Naive thymus-derived CD4-positive, alpha-beta T cell (primary cell): ENCODE measurements at places on chromosomes 7 and 10. TPM values are rescaled to one million over a fixed set of nuclear protein-coding genes. Genes with fewer than 3 reads are reported as not detected.

DNA sequence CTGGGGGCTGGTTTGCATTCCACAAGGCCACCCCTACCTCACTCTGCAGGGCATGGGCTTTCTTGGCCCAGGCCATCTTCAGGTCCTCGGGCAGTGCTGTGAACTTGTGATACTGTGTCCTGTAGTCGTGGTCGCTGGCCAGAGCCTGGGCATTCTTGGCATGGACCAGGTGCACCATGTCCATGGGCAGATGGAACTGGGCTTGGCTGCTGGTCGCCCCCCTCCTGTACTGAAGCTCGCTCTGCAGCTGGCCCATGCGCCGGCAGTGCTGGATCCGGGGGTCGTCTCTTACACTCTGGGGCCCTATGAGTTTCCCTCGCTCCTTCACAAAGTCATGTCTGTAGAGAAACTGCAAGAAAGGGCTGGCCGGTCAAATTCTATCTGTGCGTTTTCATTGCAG lies 51.7 kb downstream of the HABP2 start:
- DNase-seq, result no peak

DNA sequence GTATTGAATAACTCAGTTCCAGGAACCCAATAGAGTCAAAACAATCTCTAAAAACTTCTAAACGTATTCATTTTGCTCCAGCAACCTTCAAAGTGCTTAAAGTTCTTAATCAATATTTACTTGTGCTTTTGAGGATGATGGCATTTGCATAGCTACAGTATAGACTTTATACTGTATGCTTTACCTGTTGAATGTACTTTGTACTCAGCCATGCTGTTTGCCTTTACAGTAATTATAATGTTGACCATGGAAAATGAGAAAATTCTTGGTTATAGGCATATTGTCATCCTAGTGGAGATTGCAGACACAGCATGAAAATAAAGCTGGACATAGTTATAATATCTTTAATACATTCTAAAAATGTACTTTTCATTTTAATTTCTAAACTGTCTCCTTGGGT lies 762.7 kb upstream of the PHF14 start:
- no peak for DNase-seq

DNA sequence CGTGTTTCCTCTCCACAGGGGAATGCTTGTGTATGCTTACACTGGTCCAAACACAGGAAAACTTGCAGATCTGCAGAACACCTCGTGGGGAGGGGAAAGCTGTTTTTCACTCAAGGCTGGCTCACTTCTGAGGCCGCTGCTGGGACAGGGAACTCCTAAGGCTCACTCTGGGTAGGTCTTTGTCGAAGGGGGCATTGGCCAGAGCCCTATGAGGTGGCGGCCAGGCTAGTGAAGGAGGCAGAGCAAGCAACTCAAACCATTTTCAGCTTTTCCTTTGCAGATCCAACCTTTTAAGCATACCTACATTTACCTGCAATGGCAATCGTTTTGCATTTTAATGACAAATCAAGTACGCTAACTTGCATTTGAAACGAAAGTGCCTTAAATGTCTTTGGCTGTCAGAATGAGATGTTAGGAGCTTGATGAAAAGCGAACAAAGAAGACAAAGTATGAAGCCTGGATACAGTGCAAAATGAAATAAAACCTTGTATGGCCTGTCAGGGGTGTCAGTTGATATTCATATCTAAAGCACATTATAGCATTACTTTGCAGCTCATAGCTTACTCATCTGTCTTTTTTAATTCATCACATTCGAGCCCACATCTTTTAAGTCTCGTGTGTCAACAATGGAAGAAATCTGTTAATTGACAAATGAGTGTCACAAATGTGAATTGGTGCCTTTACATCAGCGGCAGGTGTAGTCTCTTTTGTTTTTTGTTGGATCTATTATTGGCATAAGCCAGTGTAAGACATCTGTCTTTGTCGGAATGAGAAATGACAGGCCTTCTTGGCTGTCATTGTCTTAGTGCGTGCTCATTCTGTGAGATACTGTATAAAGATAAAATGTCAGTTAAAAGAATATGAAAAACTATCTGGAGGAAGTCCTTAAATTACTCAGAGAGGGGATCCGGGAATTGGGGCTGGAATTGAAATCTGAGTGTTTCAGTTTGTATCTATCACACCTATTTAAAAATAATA lies 30.5 kb downstream of the LRMDA start:
- no peak for DNase-seq

DNA sequence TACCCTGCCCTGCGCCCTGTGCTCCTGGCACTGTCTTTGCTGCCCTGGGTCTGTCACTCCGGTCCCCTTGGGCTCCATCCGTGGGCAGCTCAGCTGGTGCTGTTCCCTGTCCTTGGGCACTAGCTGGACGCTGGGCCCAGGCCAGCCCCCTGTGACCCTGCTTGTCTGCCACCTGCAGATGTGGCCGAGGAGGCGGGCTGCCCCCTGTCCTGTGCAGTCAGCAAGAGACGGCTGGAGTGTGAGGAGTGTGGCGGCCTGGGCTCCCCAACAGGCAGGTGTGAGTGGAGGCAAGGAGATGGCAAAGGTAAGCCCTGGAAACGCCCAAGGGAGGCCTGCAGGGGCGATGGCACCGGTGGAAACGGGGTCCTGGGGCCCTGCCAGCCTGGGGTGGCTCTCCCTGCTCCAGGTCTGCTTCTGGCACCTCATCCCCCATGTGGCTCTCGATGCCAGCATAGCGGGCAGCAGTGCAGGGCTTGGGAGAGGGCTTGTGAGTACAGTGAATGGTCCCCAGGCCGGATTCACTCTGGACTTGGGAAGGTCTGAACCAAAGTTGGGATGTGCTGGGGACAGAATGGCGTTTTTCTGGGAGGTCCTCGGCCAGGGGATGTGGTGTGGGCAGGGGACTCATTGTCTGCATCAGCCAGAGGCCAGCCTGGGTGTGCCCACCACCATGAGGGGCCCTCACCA lies 26.2 kb upstream of the CSGALNACT2 start:
- DNase-seq, result no peak

DNA sequence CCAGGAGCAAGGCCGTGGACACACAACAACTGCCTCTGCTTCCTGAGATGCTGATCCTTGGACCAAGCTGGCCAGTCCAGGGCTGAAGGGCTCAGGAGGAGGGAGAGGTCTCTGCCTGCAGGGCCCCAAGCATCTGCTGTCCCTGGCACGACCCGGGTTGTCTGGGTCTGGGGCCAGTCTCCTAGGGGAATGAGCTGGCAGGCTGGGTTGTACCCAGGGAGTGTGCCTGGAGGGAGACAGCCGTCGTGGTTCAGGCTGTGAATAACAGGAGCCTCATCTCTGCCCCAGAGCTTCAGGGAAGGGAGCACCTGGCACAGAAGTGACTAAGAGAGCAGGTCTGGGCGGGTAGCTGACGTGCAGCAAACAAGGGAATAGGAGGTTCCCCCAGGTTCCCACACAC lies 17.9 kb upstream of the SERPINE1 start:
- DNase-seq, result no peak

- no peak for DNase-seq
Measured at GRCh38 chr7:121305109-121305508, 23.7 kb upstream of the WNT16 start.

- DNase-seq, result no peak
Measured at GRCh38 chr10:18340496-18341051, 200.3 kb downstream of the CACNB2 start.

GRCh38 chr7:64633401-64633800 lies 32.5 kb upstream of the ZNF107 start:
- no peak for DNase-seq

GRCh38 chr7:127776776-127777386 lies 124.9 kb downstream of the SND1 start:
- DNase-seq, result no peak

- no peak for DNase-seq
Measured at GRCh38 chr7:50412973-50413372, 37.2 kb downstream of the FIGNL1 start.

Gene CPA1
- polyA plus RNA-seq, result not detected

Gene SP4
- polyA plus RNA-seq, result 15.9 TPM

Gene HOXA7
- not detected for polyA plus RNA-seq

Gene LBX1
- not detected for polyA plus RNA-seq
